ENCODE measurements at places on chromosomes 13 and 19.

GRCh38 chr13:27302643-27303262 is 32.1 kb downstream of the RASL11A start:
- no peak for DNase-seq

DNA sequence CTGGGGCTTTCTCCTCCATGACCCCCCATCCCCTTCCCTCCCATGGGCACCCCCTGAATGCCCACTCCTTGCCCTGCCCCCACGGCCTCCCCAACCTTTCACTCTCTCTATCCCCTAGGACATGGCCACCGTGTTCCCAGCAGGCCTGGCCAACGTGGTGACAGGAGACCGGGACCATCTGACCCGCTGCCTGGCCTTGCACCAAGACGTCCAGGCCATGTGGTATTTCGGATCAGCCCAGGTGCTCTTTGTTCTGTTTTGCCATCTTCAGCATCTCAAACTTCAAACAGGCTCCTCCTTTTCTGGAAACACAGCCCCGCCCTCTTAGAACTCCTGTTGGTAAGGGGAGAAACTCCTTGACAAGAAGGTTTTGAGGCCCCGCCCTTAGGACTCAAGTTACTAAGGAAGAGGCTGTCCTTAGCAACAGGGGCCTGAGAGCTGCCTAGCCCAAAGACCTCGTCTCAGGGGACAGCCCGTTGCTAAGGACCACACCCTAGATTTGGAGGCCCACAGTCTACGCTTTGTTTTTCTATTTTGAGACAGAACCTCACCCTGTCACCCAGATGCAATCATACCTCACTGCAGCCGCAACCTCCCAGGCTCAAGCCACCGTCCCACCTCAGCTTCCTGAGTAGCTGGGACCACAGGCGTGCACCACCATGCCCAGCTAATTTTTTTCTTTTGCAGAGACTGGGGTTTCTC is 5.1 kb upstream of the FLT3LG start:
- DNase-seq, result no peak

DNA sequence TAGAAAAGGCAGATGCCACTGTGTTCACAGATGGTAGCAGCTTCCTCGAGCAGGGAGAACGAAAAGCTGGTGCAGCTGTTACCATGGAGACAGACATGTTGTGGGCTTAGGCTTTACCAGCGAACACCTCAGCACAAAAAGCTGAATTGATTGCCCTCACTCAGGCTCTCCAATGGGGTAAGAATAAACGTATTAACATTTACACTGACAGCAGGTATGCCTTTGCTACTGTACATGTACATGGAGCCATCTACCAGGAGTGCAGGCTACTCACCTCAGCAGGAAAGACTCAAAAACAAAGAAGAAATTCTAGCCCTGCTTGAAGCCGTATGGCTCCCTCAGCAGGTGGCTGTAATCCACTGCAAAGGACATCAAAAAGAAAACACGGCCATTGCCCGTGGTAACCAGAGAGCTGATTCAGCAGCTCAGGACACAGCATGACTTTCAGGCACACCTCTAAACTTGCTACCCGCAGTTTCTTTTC is 197.7 kb downstream of the ZNF737 start:
- no peak for DNase-seq

- no peak for DNase-seq
Observed at GRCh38 chr19:51297406-51297805, 14.0 kb upstream of the IGLON5 start.

GRCh38 chr13:102710261-102710679 is 15.4 kb upstream of the METTL21C start:
- DNase-seq, result no peak

GRCh38 chr13:102962430-102962829 is 103.8 kb downstream of the SLC10A2 start:
- DNase-seq, result no peak

- peak; percentile 56 for DNase-seq
Observed at GRCh38 chr19:2556221-2557092, 80.5 kb downstream of the GADD45B start.

DNA sequence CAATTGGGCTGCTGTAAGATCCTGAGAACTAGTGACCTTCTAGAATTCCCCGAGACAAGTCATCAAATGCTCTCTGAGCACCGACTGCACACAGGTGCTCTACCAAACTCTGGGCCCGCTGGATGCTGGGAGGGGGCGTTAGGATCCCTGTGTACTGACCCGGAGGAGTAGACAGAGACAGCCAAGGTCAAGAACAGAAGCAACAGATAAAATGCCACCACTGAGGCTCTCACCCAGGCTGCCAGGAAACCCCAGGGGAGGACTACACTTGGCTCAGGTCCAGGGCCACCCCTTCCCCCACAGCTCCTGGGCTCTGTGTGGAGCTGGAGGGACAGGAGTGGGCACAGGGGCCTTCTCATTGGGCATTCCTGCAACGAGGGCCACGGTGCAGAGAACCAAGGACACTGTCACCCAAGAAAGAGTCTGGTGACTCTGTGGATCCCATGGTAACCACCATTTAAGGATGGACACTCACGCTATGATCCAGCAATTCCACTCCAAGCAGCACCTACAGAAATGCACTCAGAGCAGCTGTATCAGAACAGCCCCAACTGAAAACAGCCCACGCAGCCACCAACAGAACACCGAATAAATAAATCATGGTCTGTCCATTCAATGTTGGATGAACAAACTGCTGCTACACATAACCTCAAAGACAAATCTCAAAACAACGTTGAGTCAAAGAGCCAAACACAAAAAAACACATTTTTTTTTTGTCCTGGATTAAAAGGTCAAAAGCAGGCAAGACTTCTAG is 16.8 kb upstream of the SLC35E1 start:
- no peak for DNase-seq

GRCh38 chr19:50870417-50871089 is 2.7 kb upstream of the KLK2 start:
- no peak for DNase-seq

DNA sequence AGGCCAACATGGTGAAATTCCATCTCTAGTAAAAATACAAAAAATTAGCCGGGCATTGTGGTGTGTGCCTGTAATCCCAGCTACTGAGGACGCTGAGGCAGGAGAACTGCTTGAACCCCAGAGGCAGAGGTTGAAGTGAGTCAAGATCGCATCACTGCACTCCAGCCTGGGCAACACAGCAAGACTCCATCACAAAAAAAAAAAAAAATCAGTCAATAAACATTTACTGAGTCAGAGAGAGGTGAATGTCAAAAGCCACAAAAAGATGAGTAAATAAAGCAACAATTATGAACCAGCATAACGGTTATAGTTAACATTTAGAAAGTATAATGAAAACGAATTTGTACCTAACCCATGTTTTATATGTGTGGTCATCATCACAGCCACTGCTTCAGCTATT is 23.1 kb downstream of the PSPC1 start:
- DNase-seq, result no peak

GRCh38 chr19:37551129-37551993 is 43.2 kb downstream of the ZNF571 start:
- DNase-seq, result no peak

GRCh38 chr13:77009011-77009410 is 17.1 kb downstream of the CLN5 start:
- DNase-seq, result no peak

DNA sequence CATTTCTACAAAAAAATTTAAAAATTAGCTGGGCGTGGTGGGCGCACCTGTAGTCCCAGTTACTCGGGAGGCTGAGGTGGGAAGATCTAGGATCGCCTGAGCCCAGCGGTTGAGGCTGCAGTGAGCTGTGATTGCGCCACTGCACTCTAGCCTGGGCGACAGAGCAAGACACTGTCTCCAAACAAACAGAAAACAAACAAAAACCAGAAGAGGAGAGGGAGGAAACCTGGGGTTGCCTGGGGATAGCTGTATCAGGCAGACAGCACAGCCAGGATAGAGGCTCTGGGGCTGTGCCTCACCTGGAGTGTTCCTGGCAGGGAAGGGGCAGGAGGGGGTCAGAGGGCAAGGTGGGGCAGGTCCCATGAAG is 2.6 kb upstream of the POLR2E start:
- DNase-seq, result no peak

- DNase-seq, result no peak
Observed at GRCh38 chr13:96785986-96786385, 208.3 kb downstream of the OXGR1 start.

GRCh38 chr19:29393915-29394460 is 131.8 kb upstream of the VSTM2B start:
- DNase-seq, result no peak

DNA sequence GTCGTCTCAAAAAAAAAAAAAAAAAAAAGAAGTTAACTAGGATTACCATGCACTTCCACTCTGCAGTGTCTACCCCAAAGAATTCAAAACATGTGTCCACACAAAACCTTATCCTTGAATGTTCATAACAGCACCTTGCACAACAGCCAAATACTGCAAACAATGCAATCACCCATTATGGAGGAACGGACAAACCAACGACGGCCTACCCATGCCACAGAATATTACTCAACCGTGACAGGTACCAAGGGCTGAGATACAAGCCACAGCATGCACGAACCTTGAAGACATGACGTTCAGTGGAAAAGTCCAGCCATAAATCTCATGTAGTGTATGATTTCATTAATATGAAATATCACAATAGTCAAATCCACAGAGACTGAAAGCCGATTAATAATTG is 3.0 kb upstream of the SHISA7 start:
- DNase-seq, result no peak

Data from SJSA1 (cell line).